HTR-8/SVneo (cell line): ENCODE measurements at places on chromosomes 2 and 18.

GRCh38 chr2:62783679-62784078 is 78.2 kb downstream of the EHBP1 start:
- no peak for DNase-seq

DNA sequence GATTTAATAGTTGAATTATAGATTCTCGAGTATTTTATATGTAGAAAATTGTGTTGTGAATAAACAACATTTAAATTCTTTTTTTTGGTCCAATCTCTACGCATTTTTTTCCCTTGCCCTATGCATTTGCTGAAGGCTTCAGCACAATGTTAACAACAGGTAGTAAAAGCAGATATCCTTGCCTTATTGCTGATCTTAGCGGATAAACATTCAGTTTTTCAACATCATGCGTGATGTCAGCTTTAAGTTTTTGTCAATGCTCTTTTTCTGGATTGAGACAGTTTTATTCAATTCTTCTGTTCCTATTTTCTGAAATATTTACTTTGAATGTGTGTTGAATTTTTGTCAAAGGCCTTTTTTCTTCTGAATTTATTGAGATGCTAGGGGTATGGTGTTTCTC is 11.6 kb upstream of the OR6B3 start:
- DNase-seq: no peak

DNA sequence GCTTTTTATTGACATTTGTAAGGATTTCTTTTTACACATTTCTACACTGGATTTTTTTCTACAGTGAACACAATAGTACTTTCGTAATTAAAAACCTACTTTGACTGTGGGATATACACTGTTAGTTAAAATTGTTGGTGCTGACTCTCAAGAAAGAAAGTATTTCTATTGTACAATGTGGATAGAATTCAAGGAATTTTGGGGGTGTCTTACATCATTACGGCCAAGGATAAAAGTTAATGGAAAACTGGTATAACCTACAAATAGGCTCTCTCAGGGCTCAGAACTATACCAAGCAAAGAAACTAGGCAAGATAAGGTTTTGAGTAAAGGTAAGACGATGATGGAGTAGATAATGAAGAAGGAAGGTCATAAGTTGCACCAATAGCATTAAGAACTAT is 198.4 kb upstream of the PARD3B start:
- no peak for DNase-seq

DNA sequence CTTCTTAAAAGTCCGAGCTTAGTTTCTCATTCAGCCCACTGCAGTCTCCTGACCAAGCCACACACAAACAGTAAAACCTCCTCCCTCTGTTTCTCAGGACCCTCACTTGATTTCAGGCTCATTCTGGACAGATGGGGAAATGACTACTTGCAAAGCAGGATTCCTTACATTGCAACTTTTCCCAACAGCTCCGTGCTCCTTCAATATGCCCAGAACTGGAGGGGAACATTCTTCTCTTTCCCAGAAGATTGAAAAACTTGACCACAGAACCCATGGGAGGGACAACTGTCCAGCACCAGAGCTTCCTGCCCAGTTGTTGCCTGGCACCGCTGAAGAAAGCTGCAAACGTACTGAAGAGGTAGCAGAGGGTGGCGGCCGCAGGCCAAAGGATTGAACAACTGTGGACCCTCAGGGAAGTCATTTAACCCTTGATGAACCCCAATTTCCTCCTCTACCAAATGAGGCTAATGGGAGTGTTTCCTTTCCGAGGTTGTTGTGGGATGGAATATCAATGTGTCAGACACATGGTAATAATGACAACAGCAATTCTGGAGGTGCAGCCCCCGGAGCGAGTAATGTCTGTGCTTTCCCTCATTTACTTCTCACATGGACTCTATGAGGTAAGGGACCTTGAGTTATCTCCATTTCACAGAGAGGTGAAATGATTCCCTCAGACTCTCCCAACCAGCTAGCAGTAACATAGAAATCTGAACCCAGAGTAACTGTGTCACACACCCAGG is 25.0 kb downstream of the BCL11A start:
- no peak for DNase-seq

DNA sequence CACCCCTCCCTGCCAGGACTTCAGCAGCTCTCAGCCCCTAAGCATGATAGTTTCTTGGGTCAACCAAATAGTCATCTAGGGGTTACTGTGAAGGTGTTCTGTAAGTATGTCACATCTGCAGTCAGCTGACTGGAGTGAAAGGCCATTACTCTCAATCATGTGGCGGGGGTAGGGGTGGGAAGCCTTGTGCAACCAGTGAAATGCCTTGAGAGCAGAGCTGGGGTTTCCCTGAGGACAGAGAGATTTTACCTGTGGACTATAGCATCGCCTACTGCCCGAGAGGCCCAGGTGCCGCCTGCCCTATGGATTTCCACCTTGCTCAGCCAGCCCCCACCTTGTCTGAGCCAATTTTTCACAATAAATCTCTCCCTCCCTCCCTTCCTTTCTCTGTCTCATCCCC is 20.9 kb upstream of the KLF11 start:
- no peak for DNase-seq

DNA sequence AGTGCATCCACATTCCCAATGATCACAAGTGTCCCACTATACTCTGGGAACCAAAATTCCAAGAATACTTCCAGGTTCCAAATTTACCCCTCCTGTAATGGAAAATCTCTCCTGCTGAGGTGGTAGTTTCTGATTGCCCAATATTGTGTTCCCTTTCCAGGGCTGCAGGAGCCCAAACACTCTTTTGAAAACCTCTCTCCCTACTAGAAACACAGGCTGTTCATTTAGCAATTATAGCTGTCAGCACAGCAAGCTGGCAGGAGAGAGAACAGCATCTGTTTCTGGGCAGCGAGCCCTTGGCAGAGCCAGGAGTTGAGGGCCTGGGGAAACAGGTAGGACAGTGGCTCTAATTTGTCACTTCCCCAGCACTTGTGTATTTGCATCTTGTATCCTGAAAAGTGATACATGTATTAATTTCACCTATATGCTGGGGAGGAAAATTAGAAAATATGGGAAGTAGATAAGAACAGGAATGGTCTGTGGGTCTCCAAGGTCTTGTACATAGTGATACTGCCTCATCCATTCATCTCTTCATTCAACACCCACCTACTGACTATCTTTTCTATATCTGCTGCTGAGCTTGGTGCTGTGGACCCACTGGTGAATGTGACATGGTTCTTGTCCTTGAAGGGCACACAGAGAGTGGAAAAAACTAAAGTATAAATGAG is 16.9 kb upstream of the PAIP2B start:
- DNase-seq: no peak

DNA sequence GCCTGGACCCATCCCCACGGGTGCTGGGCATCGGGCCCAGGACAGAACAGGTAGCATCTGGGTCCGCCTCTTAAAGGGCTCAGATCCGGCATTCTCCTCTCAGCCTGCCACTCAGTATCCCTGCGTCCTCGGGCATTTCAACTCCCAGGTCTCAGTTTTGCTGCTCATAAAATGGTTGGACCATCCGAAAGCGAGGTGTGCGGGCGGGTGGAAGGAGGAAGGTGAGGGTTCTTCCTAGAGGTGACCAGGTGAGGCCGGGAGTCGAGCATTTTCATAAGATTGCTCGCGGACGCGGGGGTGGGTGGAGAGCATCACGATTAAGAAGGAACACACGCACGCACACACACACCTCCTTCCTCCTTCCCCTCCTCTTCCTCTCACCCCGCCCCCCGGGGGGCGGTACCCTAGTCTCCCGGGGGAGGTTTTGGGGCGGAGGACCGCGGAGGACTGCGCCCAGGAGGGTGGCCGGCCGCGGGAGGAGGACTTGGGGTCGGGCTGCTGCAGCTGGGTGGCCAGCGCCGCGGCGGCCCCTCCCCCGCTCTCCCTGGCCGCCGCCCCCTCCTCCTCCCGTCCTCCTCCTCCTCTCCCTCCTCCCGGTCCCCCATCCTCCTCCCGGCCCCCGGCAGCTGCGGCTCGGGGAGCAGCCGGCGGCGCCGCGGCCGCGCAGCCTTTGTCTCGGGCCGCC is 97.9 kb upstream of the GPR45 start:
- DNase-seq: peak; percentile 52

GRCh38 chr2:239818531-239819011 is 206.6 kb downstream of the NDUFA10 start:
- DNase-seq: no peak

- DNase-seq: no peak
Measured at GRCh38 chr18:51092117-51092516, 62.1 kb downstream of the SMAD4 start.

- no peak for DNase-seq
Measured at GRCh38 chr2:126645211-126645618, 10.7 kb upstream of the GYPC start.

GRCh38 chr2:38806015-38806732 is 28.2 kb downstream of the GEMIN6 start:
- DNase-seq: no peak

GRCh38 chr2:9497017-9497416 is 22.7 kb downstream of the IAH1 start:
- no peak for DNase-seq

DNA sequence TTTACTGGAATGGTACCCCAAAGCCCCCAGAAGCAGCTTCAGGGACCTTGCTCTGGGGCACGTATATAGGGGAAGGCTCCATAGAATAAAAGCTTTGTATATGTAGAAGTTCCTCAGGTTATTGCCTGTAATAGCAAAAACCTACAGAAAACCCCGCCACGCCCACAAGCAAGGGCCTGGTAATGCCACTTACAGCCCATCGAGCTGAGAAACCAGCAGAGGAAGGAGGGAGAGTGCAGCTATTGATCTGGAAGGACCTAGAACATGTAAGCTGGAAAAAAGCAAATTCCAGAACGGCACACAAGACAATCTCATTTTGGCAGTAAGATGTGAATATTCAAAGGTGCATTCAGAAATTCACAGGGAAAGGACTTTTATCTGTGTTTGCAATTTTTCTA is 15.8 kb downstream of the HS1BP3 start:
- no peak for DNase-seq

GRCh38 chr2:118165595-118165994 is 77.3 kb downstream of the INSIG2 start:
- no peak for DNase-seq

- DNase-seq: no peak
Measured at GRCh38 chr2:158213773-158214172, 112.1 kb downstream of the UPP2 start.

- no peak for DNase-seq
Measured at GRCh38 chr18:59266459-59266858, 6.8 kb downstream of the RAX start.

GRCh38 chr18:25538175-25538922 is 186.4 kb upstream of the ZNF521 start:
- no peak for DNase-seq

GRCh38 chr2:119657466-119658145 is 21.4 kb upstream of the TMEM177 start:
- no peak for DNase-seq

DNA sequence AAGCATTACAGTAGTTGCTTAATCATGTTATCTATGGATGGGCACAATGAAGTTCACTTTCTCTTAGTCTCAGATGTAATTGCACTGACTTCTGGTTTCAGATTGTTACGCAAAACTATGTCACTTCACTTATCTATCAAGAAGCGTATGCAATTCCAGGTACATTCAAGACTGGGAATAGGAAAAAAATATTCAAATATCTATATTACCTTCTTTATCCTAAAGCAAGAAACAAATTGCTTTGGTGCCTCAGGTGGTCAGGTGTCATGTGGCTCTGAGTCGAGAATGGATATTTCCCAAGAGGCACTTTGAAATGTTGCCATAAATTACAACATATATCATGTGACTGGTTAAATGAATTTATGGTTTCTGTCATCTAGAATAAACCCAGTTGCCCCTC is 318.6 kb downstream of the SS18 start:
- no peak for DNase-seq

DNA sequence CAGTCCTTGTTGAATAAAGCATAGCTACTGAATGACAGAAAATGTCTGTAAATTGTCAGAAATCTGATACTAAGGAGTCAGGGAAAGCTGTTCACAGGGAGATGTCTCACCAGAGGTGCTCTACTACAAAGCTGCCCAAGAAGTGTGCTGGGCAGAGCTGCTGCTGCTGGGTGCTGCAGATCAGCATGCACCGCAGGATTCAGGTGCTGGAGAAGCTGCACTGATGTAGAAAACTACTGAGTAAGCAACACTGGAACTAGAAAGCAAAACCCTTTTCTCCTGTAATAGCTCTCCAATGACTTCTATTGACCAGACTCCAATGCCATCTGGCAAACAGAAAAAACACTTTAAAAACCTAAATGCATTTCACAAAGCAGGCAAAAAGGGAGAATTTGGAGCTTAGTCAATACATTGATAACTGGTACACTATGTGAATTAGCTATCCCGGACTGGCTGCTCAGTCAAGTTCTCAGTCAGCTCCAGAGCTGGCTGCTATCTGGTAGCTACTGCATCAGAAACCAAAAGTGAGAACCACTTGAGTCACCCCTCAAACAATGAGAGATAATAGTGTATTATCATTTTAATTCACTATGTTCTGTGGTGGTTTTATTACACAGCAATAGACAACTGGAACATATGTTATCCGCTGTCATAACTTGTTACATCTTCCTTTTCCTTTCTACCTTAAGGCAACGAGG is 493.1 kb downstream of the CPS1 start:
- DNase-seq: no peak

DNA sequence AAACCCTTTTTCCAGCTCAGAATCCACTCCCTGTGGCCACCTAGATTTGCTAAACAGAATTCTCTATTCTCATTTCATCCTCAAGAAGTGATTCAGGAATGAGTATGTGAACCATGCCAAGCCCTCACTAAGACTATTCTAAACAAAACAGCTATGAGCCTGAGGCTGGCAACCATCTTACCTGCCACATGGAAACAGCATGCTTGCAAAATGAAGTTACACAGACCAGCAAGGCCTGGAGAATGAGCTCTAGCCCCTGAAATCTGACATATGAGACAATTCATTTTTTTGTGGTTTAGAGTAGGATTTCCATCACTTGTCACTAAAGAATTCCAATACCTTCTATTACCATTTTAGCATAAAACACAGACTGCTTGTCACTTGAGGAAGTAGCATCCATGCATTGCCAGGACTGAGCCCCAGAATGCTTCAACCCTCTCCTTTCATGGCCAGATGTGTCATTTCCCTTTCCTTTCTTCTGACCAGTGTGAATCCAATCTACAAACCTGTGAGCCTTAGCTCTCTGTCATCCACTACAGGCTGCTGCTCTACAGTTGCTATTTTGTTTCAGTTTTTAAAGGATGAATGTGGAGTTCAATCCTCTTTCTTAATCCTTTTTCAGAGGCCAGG is 744.3 kb upstream of the ACVR2A start:
- peak; percentile 15 for DNase-seq

DNA sequence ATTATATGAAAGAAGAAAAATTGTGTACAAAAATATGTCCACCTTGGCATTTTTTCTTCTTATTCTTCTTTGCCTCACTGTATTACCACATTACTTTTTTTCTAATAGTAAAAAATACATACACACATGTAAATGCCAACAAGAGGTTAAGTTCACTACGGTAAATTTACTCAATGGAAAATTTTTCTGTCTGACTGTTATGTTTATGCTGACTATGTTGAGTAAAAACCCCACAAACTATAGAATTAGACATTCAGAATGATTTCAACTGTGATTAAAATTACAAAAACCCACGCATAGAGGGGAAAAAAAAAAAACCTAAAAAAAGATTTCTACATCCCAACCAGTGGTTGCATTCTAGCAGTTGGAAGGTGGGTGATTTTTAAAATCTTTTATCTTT is 5.4 kb downstream of the GPR55 start:
- DNase-seq: no peak

- DNase-seq: no peak
Measured at GRCh38 chr2:46770622-46771021, 145.0 kb downstream of the MCFD2 start.

GRCh38 chr18:47801817-47802216 is 128.6 kb downstream of the SMAD2 start:
- no peak for DNase-seq
